ENCODE measurements at places on chromosomes 7 and 10. TPM values are rescaled to one million over a fixed set of nuclear protein-coding genes. Genes with fewer than 3 reads are reported as not detected.

The LRGUK gene
- total RNA-seq: 1.6 TPM

The OR2A42 gene
- 0.15 TPM for total RNA-seq

The GRID1 gene
- total RNA-seq: 8.5 TPM

The KIF20B gene
- 3.3 TPM for total RNA-seq

The MKLN1 gene
- total RNA-seq: 78.1 TPM

The CALCR gene
- total RNA-seq: 0.80 TPM

The CEP55 gene
- total RNA-seq: 0.33 TPM

The CFAP46 gene
- 0.16 TPM for total RNA-seq

The PRSS37 gene
- not detected for total RNA-seq

The HMX2 gene
- not detected for total RNA-seq

The CABCOCO1 gene
- total RNA-seq: 0.16 TPM

The MAGI2 gene
- 22.7 TPM for total RNA-seq

The UNCX gene
- total RNA-seq: not detected

The INMT gene
- 26.2 TPM for total RNA-seq

The AKR1C2 gene
- 25.9 TPM for total RNA-seq

The PILRA gene
- 4.3 TPM for total RNA-seq

Data from breast epithelium (tissue), 4 donors.